Skeletal muscle cell (primary cell): ENCODE measurements at places on chromosomes 12 and 14.

GRCh38 chr14:26935733-26936132 is 337.9 kb upstream of the NOVA1 start:
- no peak for DNase-seq

DNA sequence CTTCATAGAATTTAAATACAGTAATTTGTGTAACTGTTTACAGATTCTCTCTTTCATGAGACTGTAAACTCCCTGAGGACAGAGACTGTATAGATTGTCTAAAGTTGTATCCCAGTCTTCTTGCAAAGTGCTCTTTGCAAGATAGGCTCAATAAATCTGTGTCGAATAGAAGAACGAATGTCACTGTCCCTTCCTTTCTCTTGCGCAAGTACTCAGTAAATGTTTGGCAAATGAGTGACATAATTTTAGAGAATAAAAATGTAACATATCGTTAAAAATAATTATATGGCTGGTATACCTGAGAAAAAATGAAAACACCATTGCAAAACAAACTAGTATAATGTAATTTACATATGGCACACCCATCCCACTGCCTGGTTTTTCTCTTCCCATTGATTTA is 1.9 kb upstream of the RALGAPA1 start:
- no peak for DNase-seq

DNA sequence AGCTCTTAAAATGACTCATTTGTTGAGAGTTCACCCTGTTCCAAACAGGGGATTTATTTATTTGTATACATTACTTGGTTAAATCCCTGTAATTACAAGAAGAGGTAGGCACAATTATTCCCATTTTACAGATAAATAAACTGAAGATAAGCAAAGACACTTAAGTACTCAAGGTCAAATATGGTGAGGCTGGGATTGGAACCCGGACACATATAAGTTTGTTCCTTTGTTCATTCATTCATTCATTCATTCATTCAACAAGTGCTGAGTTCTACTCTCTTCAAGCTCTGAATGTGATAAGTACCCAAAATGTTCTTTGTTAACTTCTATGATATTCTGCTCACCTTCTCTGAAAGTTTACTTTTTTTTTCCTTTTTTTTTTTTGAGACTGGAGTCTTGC is 2.4 kb upstream of the TRIM9 start:
- no peak for DNase-seq

DNA sequence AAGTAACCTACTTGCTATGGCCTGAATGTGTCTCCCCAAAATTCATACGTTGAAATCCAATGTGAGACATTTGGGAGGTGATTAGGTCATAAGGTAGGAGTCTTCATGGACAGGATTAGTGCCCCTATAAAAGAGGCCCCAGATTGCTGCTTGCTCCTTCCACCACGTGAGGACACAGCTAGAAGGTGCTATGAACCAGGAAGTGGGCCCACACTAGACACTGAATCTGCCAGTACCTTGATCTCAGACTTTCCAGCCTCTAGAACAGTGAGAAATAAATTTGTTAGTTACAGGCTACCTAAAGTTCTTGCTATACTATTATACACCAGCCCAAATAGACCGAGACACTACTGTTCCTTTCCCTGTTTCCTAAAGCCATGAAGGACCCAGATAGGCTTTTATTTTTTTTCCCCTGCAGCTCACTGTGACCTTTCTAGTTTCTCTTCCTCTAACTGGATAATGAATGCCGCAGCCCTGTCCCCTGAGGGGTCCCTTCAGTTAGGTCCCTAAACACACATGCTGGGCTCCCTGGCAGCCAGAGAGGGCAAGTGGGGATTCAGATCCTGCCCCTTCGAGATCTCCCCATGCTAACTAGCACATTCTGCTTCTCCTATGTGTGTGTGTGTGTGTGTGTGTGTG is 19.3 kb downstream of the SLC25A3 start:
- no peak for DNase-seq

GRCh38 chr12:75205558-75205957 is 4.1 kb downstream of the KCNC2 start:
- DNase-seq: no peak

DNA sequence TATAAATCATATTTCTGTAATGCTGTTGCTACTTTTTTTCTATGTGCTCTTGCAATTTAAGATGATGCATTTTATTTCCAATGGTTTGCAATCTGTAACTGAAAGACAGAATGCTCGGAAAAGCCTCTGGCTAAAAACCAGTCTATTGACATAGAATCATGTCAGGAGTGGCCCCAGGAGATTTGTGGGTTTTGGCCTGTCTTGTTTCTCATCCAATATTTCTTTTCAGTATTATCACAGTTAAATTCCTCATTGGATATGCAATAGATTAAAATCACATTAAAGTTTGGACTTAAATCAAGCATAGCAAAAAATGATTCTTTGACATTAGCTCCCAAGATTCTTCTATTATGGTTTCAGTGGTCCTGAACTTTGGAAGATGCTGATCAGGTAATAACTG is 19.1 kb upstream of the SLC38A2 start:
- DNase-seq: peak; percentile 82

GRCh38 chr12:123744836-123745235 is 17.3 kb upstream of the DNAH10 start:
- no peak for DNase-seq

DNA sequence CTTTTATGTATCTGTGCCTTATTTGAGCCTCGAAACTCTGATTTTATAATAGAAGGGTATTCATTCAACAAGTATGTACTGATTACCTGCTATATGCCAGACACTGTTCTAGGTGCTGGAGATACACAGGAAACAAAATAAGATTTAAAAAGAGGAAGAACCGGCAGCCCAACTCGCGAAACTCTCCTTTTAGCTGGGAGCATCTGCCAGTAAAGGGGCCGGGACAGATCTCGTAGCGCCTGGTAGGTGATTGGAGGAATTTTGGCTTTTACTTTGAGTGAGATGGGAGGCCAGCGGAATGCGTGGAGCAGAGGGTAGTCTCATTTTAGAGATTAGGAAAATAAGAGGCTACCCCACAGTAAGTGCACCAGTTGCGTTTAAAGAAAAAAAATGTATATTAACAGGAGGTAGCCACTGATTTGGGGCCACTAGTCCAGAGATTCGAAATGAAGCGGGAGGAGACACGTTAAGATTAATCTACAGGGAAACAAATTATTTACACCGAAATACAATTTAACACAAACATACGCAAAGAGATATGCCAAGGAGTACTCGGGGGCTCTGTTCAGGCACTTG is 520 bp upstream of the MON2 start:
- no peak for DNase-seq

DNA sequence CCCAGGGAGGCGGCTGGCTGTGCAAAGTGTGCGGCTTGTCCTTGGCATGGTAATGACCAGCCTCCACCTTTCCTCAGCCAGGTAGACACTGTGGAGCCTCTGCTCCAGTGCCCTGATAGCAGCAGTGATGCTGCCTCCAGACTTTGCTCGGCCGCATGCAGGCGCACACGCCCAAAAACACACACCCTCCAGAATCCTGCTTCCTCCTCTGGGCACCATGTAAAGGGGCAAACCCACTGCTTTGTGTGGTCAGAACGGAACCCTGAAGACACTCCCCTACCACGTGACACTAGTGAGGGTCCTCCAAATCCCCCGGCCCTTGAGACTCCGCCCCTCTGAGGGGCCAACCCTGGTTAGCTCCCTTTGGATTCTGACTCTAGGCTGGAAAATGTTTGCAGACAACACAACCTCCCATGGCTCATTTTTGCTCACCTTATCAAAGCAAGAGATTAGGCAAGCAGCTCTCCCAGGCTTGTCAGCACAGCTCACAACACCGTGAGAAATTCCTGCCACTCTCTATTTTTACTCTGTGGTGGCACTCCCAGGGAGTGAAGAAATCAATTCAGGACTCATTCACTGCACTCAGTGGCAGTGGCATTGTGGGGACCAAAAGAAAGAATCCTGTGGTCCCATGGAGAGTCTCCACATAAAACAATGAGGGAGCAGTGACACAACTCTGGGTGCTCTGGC is 4.5 kb downstream of the KRT77 start:
- no peak for DNase-seq

DNA sequence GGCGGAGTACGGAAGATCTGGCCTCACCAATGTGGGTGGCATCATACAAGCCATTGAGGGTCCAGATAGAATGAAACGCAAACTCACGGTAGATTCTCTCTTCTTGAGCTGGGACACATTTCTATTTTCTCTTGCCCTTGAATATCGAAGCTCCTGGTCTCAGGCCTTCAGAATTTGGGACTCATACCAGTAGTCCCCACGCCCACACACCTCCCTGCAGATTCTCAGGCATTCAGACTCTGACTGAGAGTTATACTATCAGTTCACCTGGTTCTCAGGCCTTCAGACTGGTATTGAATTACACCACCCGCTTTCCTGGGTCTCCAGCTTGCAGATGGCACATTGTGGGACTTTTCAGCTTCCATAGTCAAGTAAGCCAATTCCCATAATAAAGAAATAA is 37.8 kb downstream of the EIF2S3B start:
- no peak for DNase-seq

DNA sequence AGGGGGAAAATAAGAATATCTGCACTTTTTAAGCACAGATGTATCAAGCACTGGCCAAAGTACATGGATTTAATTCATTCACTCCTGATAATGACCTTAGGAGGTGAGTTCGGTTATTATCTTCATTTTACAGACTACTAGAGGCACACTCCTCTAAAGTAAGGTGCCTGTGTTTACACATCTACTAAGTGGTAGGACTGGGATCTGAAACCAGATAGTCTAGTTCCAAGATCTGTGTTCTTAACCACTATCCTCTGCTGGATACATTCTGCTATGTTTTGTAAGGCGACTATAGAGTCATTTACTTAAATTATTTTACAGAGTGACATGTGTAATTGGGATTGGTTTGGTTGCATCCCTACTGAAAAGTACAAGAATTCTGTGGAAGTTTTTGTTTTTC is 175.3 kb downstream of the ESR2 start:
- DNase-seq: no peak

GRCh38 chr12:22103418-22103817 is 57.4 kb downstream of the CMAS start:
- DNase-seq: no peak

DNA sequence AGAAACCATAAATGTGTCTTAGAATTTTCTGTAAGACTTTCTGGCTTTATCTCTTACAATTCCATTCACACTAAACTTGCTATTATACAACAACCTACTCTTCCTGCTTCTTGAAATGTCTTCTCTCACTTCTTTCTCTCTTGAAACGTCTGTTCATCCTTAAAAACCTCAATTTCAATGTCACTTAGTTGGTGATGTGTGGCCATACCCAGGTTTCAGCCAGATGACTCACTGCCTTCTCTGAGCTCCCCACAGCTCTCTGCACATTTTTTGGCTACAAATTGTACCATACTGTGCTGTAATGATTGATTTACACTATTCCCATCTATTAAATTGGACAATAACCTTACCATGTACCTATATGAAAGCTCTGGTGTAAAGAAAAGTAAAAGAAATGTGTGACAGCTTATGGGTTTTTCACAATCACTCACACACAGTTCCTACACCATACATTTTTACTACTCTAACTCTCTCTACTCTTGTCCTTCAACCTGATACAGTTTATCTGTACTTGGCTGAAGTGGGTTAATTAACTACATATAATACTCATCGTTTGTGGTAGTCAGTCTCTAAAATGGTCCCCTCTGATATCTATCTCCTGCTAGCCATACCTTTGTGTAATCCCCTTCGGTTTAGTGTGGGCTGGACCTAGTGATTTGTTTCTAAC is 222.1 kb downstream of the NELL2 start:
- DNase-seq: no peak

DNA sequence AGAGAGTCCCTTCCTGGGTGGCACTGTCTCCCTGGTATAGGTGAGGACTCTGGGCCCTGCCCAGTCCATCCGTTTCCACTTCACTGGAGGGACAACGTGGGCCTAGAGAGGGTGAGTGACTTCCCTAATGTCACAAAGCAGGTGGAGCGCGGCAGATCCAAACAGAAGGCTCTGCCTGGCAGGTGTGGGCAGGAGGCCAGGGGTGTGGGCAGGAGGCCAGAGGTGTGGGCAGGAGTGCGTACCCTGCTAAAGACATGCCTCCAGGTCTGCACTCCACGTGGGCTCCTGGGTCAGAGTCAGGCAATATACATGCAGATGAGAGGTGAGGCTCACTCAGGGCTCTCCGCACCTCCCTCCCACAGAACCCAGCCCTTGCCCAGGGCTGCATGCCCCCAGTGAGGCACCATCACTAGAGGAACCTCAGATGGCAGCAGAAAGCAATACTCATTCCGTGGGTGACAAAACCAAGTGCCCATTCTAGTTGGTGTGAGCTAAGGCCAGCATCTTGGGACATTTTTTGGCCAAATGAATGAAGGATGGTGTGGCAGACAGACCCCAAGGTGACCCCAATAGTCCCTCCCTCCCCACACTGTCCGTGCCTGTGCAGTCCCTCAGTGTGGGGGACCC is 271.6 kb upstream of the RTL1 start:
- DNase-seq: no peak

DNA sequence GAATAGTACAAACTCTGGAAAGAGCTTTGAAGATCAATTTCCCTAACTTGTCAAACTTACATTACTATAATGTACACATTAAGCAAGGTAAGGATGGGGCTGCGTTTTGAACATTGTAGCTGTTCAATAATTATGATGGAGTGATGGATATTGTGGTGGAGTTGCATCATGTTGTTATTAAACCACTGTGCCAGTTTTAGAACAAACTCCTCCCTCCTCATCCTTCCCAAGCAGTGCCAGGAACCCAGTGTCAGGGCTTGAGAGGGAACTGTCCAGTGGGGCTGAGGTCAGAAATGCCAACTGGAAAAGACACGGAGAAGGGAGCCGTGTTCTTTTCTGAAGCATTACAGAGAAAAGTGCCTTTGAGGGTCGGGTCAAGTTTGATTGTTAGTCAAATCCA is 31.9 kb upstream of the PAPOLA start:
- no peak for DNase-seq

- no peak for DNase-seq
Measured at GRCh38 chr14:70193396-70193795, 4.6 kb upstream of the SLC8A3 start.

DNA sequence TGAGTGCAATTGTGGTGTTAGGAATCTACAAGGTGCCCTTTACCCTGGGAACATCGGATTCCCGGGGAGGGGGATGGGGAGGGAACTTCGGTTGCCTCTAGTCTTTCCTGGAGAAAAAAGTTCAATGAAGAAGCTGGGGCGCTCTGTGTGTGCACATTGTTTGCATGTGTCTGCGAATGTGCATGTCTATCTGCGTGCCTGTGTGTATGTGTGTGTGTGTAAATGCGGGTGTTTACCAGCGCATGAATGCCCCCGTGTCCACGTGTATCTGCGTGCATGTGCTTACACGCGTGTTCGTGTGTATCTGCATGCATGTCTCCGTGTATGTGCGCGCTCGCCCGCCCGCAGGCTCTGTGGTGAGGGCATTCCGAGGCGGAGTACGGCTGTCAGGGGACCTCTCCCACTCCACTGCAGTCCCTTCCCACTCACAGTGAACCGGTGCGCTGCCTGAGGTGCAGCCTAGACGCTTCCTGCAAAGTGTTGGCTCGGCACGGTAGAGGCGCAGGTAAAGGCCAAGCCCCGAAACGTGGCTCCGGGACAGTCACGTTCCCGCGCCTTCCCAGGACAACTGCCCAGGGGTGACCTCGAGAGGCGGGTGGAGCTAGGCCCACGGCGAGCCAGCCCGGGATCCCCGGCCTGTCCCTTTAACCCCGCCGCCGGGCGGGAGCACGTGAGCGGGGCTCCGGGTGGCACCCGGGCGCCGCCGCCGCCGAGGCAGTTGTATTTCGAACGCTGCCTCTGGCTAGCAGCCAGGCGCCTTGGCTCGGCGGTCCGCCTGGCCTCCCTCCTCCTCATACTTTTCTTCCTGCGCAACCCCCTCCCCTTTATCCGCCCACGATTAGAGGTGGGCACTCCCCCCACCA is 539 bp upstream of the HMGA2 start:
- DNase-seq: no peak

GRCh38 chr12:54853933-54854538 is at the start of gene MUCL1:
Gene MUCL1 (plus strand): TSS chr12:54854516. CDS start chr12:54854583, 67 bp downstream.
- peak; percentile 11 for DNase-seq

GRCh38 chr12:14896521-14897169 is 11.0 kb upstream of the MGP start:
- DNase-seq: peak; percentile 60
